ENCODE measurements at places on chromosomes 4 and X.

GRCh38 chr4:114599903-114600552 lies 1.4 kb downstream of the UGT8 start:
- no peak for DNase-seq

DNA sequence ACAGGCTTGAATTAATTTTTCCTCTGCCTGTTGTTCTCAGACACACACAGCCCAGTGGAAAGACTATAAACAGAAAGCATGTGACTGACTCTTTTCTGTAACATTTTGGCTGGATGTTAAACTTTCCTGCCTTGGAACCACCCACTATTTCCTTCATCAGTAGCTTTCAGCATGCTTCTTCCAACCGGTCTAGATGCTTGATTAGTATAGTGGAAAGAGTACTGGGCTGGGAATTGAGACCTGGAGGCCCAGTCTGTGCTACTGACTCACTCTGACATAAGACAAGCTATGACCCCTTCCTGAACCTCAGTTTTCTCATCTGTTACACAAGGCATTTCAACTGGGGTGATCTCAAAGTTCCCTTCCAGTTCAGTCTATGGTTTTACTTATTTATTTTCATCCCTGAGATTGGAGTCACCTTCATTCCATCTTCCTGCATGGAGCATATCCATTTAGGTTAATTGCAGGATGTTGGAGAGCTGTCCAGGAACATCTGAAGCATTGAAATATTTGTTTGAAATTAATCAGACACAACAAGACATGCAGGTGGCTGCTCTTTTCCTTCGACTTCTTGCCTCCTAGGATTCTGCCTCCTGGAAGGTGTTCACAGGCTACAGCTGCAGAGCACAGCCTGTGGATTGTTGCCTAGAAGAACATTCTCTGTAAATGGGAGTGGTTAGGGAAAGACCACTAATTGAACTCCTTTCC lies 173.4 kb downstream of the RTL9 start:
- no peak for DNase-seq

- DNase-seq, result no peak
These were observed 35.5 kb upstream of the SMAD1 start for GRCh38 chr4:145446184-145446583.

GRCh38 chrX:47662144-47662657 lies 3.2 kb upstream of the UXT start:
- peak; percentile 75 for DNase-seq

GRCh38 chr4:98862371-98862770 lies 66.6 kb downstream of the EIF4E start:
- no peak for DNase-seq

DNA sequence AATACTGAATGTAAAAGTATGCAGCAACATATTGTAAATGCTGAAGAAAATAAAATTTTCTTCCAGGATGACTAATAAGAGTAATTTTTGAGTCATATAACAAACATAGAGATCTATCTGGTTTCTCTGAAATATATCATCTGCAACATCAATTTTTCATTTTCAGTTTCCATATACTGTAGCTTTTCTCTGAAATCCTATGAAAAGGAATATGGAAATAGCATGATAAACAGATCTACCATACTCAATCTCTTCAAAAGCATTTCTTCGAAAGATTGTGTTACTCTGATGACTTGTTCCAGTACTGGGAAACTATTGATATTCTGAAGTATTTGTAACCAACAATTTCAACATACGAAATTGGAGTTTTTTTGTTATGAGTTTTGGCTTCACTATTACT lies 1156.7 kb downstream of the FAM133A start:
- peak; percentile 24 for DNase-seq

GRCh38 chrX:101659601-101660063 lies at the start of gene ARMCX2:
ARMCX2 (minus strand) TSS chrX:101659850; CDS start chrX:101657588, 2,262 bp downstream.
- no peak for DNase-seq
